ENCODE measurements at places on chromosomes 11 and 22. TPM values are rescaled to one million over a fixed set of nuclear protein-coding genes. Genes with fewer than 3 reads are reported as not detected.

YPEL4 gene
- 0.17 TPM for total RNA-seq

LINC01488 gene
- not detected for total RNA-seq

YPEL1 gene
- 1.6 TPM for total RNA-seq

SYT7 gene
- total RNA-seq: not detected

OTUB1 gene
- total RNA-seq: 61.9 TPM

ACR gene
- not detected for total RNA-seq

GRIA4 gene
- not detected for total RNA-seq

VWCE gene
- total RNA-seq: 6.6 TPM

RIMBP3B gene
- total RNA-seq: 0.24 TPM

PNPLA3 gene
- total RNA-seq: 0.77 TPM

SYT12 gene
- total RNA-seq: not detected

DNA sequence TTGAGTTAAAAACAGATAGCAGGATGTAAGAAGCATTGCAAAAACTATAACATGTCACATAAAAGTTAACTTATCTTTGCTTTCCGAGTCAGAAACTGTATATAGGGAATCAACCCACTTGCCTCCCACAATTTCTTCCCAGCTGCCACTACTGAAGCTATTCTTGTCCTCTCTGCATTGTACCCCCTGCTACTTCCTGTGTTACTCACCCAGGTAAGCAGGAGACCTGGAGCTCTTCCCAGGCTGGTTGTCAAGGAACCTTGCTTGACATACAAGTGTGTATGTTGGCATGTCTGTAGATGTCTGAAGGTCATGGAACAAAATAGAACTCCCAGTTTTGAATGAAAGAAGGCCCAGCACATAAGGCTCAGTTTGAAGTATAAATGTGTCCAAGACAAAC lies 74.3 kb upstream of the LRRC4C start:
- DNase-seq: no peak

- no peak for DNase-seq
These were observed 22.6 kb upstream of the APLP2 start for GRCh38 chr11:130047141-130047540.

DNA sequence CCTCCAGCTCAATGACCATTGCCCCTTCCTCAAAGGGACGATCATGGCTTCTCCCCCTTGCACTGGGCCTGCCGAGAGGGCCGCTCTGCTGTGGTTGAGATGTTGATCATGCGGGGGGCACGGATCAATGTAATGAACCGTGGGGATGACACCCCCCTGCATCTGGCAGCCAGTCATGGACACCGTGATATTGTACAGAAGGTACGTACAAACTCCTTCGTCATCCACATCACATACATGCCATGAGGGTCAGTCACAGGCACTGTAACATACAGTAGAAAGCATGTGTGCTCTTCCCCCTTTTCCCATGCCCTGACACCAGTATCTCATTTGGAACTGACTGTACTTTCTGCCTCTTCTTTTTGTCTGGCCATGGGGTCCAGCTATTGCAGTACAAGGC lies 4.0 kb downstream of the TAF10 start:
- no peak for DNase-seq

DNA sequence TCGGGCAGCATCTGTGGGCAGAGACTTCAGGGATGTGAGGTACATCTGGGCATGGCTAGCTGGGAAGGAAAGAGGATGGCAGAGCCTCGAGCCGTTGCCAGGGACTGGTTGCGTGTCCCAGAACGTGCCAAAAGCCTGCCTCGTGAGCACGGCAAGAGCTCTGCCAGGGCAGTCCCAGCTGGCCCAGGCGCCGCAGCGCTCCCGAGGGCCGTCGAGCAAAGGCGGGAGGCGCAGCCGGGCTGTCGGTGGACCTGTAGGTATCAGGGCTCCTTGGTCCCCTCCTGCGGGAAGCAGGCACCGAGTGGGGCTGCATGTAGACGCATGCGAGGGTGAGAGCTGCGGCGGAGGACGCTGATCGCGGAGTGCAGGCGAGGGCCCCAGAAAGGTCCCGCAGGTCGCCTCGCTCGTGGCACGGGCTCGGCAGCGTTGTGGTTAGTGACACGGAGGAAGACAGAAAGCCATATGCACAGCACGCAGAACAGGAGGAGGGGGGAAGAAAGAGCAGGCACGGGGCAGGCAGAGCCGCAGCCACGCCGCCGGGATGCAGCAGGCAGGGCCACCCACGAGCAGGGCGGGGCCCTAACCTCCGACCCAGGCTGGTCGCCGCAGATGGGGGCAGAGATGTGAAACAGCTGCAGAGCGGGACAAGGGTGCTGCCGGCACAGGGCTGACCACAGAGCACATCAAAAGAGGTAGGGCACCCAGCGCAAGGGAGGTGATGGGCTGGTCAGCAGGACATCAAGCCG lies 18.0 kb downstream of the LSP1 start:
- DNase-seq: peak; percentile 35

DNA sequence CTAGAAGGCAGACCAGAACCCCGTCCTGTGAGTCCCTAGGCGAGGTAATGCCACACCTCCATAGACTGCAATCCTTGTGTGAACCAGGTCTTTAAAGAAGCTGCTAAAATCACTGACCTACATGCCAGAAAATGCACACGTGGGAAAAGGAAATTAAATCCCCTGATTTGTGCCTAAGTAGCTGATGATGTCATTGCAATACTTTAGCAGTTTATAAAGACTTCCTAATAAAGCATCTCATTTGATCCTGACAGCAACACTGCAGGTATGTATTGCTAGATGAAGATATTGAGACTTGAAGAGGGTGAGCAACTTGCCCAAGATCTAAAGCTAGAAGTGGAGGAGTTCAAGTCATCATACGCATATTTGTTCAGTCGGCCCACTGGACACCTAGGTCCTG lies 107.2 kb downstream of the RRAS2 start:
- no peak for DNase-seq

DNA sequence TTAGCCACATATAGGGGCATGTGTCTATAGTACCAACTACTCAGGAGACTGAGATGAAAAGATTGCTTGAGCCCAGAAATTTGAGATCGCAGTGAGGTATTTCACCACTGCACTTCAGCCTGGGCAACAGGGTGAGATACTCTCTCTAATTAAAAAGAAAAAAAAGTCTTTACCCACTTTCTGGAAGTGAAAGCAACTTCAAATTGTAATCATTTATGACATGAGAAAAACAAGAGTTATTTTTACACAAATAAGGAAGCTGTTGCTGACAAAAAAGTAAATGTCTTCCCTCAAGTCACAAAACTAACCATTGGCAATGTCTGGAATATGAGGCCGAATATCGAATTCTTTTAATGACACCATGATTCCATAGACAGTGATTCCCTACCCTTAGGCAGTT lies 71.4 kb downstream of the GLYATL1 start:
- DNase-seq: no peak

- no peak for DNase-seq
These were observed 18.7 kb downstream of the MRGPRX4 start for GRCh38 chr11:18191376-18191775.

DNA sequence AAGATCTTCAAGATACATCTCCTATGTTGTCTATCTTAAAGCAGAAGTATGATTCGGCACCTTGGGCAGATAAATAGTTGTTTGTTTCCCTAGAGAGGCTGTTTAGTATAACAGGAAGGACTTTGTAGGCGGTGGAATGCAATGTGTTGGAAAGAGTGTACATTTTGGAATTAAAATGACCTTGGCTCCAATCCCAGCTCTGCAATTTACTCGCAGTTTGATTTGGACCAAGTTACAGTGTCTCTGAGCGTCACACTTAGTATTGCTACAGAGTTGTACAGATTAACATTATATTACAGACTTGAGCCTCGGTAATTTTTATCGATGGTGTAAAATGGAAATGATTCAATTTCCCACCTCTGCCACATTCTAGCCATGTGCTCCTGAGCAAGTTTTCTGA lies 265.3 kb downstream of the OPCML start:
- no peak for DNase-seq

GRCh38 chr22:17237038-17237668 lies 17.9 kb upstream of the ADA2 start:
- peak; percentile 35 for DNase-seq

- no peak for DNase-seq
These were observed 796.3 kb upstream of the RAG2 start for GRCh38 chr11:37394236-37394870.

- DNase-seq: no peak
These were observed 35.7 kb upstream of the LRRC10B start for GRCh38 chr11:61472868-61473267.

- peak; percentile 9 for DNase-seq
These were observed 151.8 kb upstream of the TIMP3 start for GRCh38 chr22:32649515-32650200.

- DNase-seq: peak; percentile 72
These were observed at the start of gene SWAP70 for GRCh38 chr11:9663699-9664275. SWAP70 (plus strand) TSS chr11:9664077; CDS start chr11:9664180, 103 bp downstream.

DNA sequence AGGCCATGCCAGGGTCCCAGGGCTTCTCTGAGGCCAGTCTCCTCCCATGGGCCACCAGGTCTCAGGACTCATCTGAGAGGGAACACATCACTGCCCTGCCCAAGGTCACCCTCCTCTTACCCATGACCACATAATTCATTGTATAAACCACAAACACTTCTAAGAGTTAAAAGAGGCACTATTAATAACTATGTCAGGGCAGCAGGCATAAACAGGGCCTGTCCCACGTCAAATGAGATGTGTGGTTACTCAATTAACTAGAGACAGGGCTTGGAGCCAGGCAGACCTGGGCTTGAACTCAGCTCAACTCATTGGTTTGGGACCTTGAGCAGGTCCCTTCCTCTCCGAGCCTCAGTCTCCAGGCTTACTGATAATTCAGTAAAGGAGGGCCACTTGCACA lies 33.1 kb downstream of the ARAP1 start:
- DNase-seq: no peak

DNA sequence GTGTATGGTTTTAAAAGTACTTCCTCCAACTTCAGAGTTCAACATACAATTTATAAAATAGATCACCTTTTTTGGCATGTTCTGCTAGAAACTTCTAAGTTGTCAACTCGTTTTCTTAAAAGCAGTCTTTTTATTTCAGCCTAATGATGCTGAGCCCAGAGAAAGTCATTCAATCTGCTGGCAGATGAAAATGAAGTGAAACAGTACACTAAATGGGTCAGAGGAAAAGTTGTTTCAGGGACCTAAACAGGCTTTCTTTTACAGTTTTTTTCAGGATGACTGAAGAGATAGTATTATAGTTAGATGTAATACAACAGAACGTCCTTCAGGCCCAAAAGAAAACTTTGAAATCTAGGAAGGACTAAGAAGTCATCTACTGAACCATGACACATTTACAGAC lies 842.7 kb upstream of the CCDC90B start:
- DNase-seq: no peak

DNA sequence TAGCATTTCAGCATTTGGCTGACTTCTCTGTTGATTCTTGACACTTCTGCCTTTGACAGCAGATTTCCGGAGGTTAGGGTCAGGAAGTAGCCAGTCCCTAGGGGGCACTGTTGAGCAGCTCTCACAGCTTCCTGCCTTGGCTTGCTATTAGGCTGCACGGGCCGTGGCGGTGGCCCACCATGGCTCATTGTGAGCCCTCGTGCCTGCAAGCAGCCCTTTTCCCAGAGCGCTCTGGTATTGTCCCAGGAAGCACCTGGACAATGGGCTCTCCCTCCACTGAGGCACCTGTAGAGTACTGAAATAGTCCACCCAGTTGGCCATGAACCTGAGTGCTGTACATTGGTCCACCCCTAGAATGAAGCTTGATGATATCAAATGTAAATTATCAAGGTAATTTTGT lies 100.2 kb upstream of the GAL start:
- DNase-seq: peak; percentile 75

DNA sequence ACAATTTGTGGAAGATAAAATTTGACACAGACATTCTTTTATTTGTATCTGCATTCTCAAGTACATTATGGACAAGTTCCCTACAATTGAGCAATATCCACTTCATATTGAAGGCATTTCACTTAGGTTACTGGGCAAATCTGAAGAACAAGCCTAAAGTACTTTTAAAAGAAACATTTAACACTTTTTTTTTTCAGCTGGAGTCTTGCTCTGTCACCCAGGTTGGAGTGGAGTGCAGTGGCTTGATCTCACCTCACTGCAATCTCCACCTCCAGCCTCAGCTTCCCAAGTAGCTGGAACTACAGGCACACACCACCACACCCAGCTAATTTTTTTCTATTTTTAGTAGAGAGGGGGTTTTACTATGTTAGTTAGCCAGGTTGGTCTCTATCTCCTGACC lies 70.2 kb downstream of the OR4C45 start:
- DNase-seq: no peak

DNA sequence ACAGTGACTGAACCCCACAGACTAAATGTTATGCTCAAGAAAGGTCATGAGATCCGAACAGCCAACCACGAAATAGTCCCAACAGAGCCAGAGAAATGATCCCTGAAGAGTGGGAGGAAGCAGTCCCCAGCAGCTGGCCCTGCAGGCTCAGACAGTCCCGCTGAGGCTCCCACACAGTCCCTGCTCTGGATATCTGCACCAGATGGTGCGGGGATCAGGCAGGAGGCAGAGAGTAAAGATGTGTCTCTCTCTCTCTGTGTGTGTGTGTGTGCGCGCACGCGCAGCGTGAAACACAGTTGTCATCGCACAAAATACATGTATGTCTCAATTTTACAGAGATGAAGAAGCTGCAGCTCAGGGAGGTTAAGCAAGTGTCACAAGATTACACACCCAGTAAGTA lies 27.9 kb downstream of the GUCY1A2 start:
- DNase-seq: no peak

- no peak for DNase-seq
These were observed 16.0 kb downstream of the STARD10 start for GRCh38 chr11:72777755-72778278.
